ENCODE measurements at places on chromosomes 3 and 15. TPM values are rescaled to one million over a fixed set of nuclear protein-coding genes. Genes with fewer than 3 reads are reported as not detected.

The ATP10A gene
- total RNA-seq: 0.56 TPM

The DLEC1 gene
- total RNA-seq: not detected

The GOLGA8T gene
- total RNA-seq: not detected

The C15orf39 gene
- total RNA-seq: 1.6 TPM

The ANKRD34C gene
- total RNA-seq: not detected

The HIGD2B gene
- total RNA-seq: not detected

The SLC7A14 gene
- total RNA-seq: 0.02 TPM

The SRGAP3 gene
- 2.1 TPM for total RNA-seq

The RTP1 gene
- not detected for total RNA-seq

The PAQR5 gene
- total RNA-seq: not detected

The RLBP1 gene
- total RNA-seq: not detected

The ZDHHC23 gene
- 0.92 TPM for total RNA-seq

The MELTF gene
- total RNA-seq: 0.64 TPM

The ITIH1 gene
- 2.1 TPM for total RNA-seq

The SLC28A2 gene
- total RNA-seq: not detected

The COX5A gene
- 551 TPM for total RNA-seq

The FSIP1 gene
- total RNA-seq: not detected

The GOLGA8S gene
- total RNA-seq: 0.20 TPM

The COL6A5 gene
- total RNA-seq: not detected

The SLC2A2 gene
- total RNA-seq: 0.51 TPM

The PRTG gene
- total RNA-seq: 0.71 TPM

The BBX gene
- total RNA-seq: 15.2 TPM

The CACNA1D gene
- total RNA-seq: 0.34 TPM
